ENCODE measurements at places on chromosomes 5 and 9.

DNA sequence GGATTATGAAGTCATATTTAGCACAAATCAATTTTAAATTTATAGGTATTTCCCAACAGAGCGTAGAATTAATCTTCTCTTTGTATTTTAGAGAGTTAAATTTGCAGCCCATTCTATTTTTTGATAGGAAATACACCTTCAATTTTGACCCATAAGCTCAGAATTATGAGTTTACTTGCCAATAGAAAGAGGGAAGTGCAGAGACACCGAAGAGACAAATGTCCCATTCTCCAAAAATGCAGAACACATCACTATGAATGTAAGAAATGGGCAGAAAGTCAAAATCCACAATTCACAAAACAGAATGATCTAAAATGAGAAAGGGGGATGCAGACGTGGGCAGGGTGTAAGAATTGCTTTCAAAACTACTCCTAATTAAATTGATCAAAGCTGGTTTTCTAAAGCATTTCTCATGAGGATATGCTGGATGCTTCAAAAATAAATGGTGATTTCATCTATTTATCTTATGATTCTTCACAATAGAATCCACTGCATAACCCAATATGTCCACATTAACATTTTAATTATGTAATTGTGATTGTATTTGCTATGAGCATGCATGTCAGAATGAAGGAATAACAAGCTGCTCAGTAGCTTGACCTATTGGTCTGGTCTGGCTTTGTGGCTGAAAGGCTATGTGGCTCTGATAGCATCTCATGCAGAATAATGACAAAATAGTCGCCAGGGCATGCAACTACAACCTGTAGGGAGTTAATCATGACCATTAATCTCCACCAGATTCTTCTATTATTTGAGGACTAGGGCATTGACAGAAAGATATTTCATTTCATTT, 550.1 kb upstream of the CDH18 start:
- no peak for DNase-seq

GRCh38 chr5:139228201-139228803, 30.1 kb upstream of the SIL1 start:
- DNase-seq: no peak

- no peak for DNase-seq
These were observed 22.3 kb downstream of the TRAF1 start for GRCh38 chr9:120904061-120904977.

- peak; percentile 60 for DNase-seq
These were observed 24.8 kb upstream of the OTP start for GRCh38 chr5:77663090-77663863.

DNA sequence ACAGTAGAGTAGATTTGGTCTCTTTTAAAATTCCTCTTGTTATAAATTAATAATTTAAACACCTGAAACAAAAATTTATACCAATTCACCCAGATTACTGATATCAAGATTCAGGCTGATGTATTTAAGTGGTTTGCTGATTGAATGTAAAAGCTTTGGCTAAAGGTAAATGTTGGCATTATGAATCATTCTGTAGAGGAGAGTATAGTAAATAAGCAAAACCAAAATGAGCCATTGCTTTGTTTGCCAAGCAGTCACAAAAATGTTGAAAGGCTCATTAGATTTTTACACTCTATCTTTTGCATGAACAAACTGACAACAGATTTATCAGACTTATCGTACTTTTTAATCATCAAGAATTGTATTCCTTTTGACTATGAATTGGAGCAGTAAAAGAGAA, 332.6 kb downstream of the FAM170A start:
- no peak for DNase-seq

- DNase-seq: no peak
These were observed 79.2 kb upstream of the MRPS30 start for GRCh38 chr5:44729536-44729935.

GRCh38 chr5:42655982-42656650, 100.5 kb upstream of the CCDC152 start:
- no peak for DNase-seq

- peak; percentile 50 for DNase-seq
These were observed 178.0 kb downstream of the GAPVD1 start for GRCh38 chr9:125439434-125440272.

DNA sequence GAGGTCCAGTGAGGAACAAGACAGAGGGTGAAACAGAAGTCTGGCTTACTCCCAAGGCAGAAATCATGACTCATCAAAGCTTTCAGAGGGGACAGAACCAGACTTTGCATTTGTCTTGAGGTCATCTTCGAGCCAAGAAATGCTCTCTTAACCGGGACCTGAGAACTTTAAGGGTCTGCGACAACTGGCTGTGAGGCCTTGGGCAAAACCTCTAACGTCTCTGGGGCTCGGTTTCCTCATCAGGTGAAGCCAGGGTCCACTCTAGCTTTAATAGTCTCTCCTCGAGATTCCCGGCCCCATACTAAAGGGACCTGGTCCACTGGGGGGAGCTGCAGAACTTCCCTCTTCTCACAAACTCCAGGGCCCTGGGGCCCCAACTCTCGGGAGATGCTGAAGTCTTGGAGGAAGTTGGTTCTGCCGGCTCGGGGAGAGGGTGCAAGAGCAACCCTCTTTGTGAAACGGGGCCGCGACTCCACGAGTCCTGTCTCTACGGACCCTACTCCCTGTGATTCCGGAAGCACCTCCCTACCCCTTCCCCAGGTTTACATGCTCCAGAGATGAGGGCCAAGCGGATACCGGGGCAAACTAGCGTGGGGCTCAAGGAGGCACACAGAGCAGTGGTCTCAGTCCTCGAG, 2.6 kb downstream of the GLIS3 start:
- peak; percentile 98 for DNase-seq

GRCh38 chr5:157389103-157389502, 70.9 kb upstream of the NIPAL4 start:
- no peak for DNase-seq

DNA sequence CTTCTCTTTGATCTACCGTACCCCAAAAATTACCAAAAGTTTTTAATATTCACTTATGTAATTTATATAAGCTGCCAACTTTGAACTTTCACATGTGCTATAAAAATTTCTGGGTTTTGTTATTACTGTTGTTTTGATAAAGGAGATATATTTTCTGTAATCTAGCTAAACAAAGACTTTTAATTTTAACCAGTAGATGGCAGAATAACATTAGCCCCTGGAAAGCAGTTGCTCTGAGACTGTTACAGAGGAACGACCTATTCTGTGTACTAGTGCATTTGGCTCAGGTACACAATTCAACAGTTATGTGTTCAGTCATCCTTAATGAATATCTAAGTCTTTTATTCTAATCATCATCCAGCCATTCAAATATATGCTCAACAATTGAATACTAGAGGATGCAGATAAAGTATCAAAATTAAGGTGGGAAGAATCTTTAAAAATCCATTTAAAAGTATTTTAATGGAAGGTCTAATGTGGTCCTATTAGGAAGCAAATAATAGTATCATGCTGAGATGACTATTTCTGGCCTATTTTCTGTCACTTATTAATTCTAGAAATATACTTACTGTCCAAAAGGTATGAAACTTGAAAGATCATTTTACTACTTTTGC, 8.6 kb downstream of the KLHL9 start:
- DNase-seq: no peak

DNA sequence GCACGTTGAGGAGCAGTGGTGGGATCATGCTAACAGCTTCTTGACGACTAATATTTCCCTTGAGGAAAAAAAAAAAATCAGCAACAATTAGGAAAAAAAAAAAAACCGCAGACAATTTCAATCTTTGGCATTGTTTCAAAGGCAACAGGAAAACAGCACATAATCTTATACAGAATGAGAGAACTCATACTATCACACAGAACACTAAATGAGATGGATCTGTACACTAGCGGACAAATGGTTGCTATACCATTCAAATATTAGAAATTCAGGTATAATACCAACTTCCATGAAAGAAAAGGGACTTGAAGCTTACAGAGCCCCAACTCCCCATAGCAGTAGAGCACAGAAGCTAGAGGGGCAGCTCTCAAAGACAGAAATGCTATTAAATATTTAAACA, 9.6 kb downstream of the NSUN2 start:
- DNase-seq: no peak

- peak; percentile 91 for DNase-seq
These were observed 155.6 kb upstream of the PANK3 start for GRCh38 chr5:168734620-168735300.

- DNase-seq: no peak
These were observed 93.5 kb downstream of the SSBP2 start for GRCh38 chr5:81657386-81657785.

DNA sequence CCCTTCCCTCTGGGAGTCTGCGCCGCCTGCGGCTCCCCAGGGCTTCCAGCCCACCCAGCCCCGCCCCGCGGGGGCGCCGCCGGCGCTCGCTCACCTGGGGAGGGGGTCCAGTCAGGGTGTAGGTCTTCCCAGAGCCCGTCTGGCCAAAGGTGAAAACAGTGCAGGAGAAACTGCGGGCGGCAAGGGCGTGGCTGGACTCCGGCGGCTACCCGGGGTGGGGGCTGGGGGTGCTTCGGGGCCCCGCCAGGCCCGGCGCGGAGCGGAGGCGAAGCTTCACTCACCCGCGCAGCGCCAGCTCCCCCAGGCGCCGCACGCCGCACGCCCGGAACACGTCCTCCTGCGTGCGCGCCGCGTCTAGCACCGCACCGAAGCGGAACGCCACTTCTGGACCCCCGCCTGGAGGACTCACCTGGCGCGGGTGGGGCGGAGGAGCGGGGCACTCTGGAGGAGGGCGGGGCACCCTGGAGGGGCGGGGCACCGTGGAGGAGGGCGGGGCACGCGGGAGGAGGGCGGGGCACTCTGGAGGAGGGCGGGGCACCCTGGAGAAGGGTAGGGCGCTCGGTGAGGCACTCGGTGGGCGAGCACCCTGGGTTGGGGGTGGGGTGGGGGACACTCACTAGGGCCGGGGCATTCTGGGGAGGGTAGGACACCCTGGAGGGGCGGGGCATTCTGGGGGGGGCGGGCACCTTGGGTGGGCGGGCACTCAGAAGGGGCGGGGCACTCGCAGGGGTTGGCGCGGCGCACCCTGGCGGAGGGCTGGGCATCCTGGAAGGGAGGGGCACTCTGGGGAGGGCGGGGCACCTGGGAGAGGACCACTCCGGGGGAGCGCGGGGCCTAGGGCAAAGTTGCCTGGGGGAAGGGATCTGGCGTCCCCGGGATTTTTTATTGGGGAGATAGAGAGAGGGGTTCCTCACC, 814 bp downstream of the KIF12 start:
- peak; percentile 75 for DNase-seq

DNA sequence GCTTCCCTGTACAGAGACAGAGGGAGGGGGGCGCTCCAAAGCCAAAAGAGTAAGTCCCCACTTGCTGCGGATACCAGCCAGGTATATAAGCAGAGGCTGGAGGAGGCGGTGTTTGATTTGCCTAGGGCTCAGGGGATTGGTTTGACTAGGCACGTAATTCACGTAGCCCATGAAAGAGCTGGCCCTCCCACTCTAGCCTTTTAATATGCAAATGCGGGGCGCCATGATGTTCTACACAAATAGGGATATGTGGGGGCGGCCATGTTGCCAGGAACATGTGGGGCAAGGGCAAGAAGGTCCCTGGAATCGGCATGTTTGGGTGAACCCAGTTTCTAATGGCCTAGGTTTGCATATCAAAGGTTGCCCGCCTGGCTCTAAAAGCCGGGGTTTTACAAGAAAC, 3.3 kb upstream of the PRLR start:
- no peak for DNase-seq

DNA sequence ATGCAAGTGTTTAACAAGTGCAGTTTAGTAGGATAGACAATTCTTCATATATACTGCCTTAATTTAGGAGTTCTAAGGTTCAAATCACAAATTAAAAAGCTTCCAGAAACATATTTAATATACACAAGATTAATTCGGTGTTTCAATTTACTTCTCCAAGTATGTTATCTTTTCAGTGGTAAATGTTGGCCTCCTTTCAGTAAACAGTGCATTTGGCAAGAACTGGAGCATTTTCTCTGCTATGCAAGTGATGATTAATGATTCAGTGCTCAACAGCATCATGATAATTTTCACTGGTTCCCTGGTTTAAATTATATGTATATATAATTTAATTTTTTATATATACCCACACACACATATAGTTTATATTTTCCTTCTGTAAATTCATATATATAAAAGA, 541.7 kb downstream of the EFNA5 start:
- no peak for DNase-seq

DNA sequence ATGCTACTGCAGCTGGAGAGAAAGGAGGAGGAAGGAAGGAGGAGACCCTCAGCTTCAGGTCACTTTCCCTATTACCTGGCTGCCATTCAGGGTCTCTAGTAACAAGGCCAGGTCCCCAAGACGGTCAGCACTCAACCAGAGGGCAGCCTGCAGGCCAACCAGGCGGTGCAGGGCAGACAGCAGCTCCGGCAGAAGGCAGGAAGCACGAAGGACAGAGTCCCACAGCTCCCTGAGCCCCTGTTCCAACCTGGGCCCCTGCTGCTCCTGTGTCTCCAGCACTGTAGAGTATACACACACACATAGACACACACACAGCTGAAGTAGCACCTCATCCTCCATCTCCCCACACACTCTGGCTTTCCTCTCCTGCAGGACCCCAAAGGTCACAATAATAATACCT, 1.7 kb downstream of the FANCG start:
- DNase-seq: no peak

- DNase-seq: no peak
These were observed 43.5 kb upstream of the MPDZ start for GRCh38 chr9:13322828-13323550.

DNA sequence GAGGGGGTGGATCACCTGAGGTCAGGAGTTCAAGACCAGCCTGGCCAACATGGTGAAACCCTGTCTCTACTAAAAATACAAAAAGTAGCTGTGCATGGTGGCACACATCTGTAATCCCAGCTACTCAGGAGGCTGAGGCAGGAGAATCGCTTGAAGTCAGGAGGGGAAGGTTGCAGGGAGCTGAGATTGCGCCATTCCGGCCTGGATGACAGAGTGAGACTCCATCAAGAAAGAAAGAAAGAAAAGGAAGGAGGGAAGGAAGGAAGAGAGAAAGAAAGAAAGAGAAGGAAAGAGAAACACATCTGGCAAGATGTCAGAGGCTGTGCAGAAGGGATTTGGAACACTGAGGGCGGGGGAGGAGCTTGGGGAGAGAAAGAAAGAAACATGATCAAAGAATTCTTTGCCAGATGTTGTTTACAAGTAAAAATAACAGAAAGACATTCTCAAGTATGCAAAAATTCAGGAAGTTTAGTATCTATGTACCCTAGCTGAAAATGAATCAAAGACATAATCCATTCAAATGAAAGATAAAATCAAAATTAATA, 93.7 kb downstream of the AK8 start:
- DNase-seq: no peak

- DNase-seq: no peak
These were observed 123.3 kb downstream of the TLR4 start for GRCh38 chr9:117827456-117827855.

All from osteoblast (primary cell).